ENCODE measurements at places on chromosomes 3 and 15. TPM values are rescaled to one million over a fixed set of nuclear protein-coding genes. Genes with fewer than 3 reads are reported as not detected.

Gene ROBO1
- 63.6 TPM for total RNA-seq

Gene MYH15
- 0.62 TPM for total RNA-seq

Gene PCLAF
- total RNA-seq: 44.9 TPM

Gene SLC2A2
- not detected for total RNA-seq

Gene RAB6B
- total RNA-seq: 0.22 TPM

Gene WNT7A
- not detected for total RNA-seq

Gene PML
- total RNA-seq: 25.0 TPM

Gene ATP2B2
- total RNA-seq: not detected

Gene CCR3
- not detected for total RNA-seq

Gene CASR
- not detected for total RNA-seq

Gene HHLA2
- not detected for total RNA-seq

Gene GDPGP1
- 3.0 TPM for total RNA-seq

Gene ADAMTS17
- 0.11 TPM for total RNA-seq

Gene POLR2M
- total RNA-seq: 129 TPM

Gene SOX14
- total RNA-seq: not detected

Gene MYNN
- total RNA-seq: 28.3 TPM

Gene NIT2
- total RNA-seq: 23.2 TPM

Gene GOLGA8O
- total RNA-seq: 1.7 TPM

Gene GPR156
- 0.55 TPM for total RNA-seq

Gene CLDN16
- not detected for total RNA-seq

Gene PIERCE2
- total RNA-seq: 1.6 TPM

Gene PYGO1
- total RNA-seq: 10.6 TPM

Measured in uterine smooth muscle cell (primary cell).